ENCODE measurements at places on chromosomes 11 and 22. TPM values are rescaled to one million over a fixed set of nuclear protein-coding genes. Genes with fewer than 3 reads are reported as not detected.

DNA sequence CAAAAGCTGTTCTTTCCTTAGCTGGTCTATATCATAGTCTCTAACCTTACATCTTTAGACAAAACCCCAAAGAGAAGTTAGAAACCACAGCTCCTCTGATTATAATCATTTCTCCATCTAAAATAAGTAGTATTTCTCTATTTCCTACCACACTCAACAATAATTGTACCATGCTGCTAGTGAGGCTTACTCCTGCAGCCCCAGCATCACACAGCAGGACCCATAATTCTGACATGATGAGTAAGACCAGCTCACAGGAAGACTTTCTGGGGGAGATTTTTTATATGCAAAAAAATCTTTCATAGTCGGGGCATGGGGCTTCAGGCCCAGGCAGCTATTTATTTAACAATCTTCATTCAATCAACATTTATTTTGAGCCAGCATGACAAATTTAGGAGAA lies 441.6 kb downstream of the DYNC2H1 start:
- DNase-seq = no peak

GRCh38 chr11:77207618-77208313 lies 79.7 kb downstream of the MYO7A start:
- DNase-seq = no peak

- no peak for DNase-seq
Observed at GRCh38 chr11:7495882-7496551, 10.7 kb downstream of the OLFML1 start.

DNA sequence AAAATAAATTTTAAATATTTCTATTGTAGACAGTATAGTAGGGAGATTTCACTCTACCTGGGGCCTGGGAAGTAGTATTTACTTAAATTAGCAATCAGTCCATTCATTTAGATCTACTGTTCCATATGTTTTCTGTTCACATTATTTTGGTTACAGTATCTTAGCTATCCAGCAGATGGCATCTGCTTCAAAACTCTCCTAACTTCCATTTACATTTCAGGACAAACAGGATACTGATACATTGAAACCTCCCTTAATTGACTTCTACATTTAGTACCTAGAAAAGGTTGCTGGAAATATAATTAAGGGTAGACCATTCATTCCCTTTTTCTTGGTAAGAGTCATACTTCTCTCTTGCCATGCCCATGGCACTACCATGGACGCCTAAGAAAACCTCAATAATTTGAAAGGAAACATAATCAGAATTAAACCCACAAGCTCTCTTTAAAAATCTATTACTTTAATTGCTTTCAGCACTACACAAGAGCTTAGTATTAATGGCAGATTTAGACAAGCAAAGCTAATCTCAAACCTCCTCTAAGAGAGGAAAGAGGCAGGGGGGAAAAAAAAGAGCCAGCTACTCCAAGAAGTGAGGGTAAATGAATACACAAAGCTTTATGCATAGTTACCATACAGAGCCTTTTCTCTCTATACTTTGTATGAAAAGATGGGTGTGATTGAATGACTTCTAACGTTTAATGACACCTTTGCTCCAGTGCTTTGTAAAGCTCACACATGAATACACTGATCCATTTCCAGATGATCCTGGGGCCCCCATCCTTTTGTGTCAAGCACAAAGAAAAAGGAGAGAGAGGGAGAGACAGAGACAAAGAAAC lies 131.2 kb upstream of the MTMR2 start:
- DNase-seq = no peak

GRCh38 chr11:115421352-115421991 lies 82.7 kb downstream of the CADM1 start:
- DNase-seq = no peak

DNA sequence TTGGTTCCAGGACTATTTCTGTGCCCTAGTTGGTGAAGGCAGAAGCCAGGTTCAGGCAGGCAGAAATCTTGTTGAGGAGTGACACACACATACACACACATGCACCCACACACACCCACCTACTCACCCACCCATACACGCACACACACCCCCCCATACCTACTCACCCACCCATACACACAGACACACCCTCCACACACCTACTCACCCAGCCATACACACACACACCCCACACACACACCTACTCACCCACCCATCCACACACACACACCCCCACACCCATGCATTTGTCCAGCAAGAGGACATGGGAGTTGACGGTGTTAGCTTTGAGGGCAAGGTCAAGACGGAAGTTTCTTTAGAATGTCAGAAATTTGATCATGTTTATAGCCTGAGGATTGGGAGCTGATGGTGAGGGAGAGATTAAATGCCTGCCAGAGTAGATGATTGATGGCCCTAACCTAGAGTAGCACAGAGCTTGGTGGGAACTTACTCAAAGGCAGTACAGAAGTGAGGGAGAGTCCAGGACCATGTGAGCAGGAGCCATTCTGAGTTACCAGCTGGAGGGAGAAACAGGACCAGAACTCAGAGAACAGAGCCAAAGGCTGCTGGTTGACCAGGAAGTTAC lies 68.9 kb downstream of the CYB5R2 start:
- DNase-seq = no peak

DNA sequence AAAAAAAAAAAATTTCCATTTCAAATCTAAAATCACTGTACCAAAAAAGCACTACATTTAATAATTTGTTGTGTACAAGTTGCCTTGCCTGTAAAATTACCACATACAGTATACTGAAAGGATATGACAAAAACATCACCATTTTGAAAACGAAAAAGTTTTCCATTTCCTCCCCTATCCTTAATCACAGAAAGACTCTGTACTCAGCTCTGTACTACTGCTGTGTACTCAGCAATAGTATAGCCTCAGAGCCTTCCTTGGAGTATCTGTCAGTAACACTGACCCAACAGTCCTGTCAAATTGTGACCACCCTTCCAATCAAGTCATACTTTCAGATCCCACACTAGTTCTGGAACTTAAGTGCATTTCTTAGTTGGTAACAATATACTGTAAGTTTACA lies 48.0 kb downstream of the CELF1 start:
- DNase-seq = no peak

DNA sequence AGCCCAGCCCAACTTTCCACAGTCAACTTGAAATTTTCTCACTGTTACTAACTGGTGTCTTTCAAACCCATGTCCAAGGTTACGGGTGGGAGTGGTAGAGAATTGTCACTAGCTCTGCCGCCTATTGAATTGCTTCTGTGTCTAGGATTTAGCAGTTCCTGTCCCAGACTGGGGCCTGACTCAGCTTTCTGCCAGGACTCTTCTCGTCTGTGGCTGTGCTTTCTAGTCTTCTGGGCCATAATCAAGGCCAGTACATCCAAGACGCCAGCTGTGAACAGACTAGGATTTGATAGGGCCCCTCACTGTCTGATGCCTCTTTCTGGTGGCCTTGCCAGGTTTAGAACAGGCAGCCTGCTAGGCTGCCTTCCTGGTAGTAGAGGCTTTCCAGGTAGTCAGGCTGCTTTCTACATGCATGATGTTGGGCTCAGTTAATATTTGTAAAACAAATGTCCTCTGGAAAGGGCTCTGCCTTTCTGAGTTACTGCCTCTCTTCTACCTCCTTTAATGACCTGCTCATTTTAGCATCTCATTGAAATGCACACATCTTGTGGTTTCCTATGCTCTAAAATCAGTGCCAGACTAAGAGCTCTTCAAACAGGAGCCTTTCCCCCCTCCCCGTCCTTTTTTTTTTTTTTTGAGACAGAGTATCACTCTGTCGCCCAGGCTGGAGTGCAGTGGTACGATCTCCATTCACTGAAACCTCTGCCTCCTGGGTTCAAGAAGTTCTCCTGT lies 13.1 kb upstream of the HIKESHI start:
- DNase-seq = no peak

DNA sequence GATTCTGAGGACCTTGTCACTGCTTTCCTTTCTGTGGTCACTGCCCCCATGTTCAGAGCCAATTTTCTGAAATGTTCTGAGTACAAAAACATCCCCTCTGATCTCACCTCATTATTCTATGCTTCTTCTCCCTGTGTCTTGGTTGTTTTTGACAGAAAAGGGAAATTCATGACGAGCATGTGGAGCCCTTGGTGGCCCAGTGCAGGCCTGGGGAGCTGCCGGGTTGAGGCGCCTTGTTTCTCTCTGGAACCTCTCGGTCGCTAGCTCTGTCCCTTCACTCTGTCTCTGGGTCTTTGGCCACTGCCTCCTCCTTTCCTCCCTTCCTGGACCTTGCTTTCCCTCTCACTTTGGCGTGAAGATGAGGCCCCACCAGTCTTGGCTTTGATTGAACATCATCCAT lies 63.0 kb upstream of the THY1 start:
- DNase-seq = no peak

DNA sequence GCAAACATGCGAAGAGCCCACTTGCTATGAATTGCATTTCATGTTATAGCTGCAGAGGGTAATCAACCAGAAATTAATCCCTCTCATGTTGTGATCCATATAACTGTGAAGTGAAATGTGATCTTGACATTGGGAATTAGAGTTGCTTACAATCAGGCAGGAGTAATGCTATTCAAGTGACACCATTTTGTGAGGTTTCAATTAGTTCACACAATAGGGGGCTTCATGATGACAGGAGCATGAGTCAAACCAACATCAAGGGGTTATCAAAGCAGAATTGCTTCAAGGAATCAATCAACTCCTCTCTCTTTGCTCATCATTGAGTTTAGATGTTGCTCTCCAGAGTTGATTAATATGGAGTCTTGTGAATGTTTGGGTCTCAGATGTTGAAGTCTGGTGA lies 1585.2 kb upstream of the TENM4 start:
- DNase-seq = no peak

- DNase-seq = no peak
Observed at GRCh38 chr11:15871904-15872626, 484.3 kb downstream of the SOX6 start.

- no peak for DNase-seq
Observed at GRCh38 chr11:35006389-35007128, 90.1 kb downstream of the PDHX start.

DNA sequence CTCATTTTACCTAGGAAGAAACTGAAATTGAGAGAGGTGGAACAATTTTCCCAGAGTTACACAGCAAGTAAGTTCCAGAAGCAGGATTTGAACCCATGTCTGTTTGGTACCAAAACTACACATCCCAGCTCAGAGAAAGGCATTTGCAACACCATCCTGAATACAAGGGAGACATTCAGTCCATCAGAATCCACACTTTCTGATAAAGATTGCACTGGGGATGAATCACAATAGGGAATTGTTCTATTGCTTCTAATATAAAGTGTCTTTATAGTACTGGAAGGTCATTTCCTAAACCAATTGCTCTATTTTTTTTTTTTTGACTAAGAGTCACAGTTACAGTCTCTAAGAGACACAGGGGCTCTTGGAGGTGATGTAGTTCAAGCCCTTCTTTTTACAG lies 208.1 kb upstream of the CADM1 start:
- no peak for DNase-seq

GRCh38 chr22:25797498-25798290 lies 55.7 kb downstream of the MYO18B start:
- DNase-seq = no peak

GRCh38 chr22:50641696-50642607 lies 14.0 kb upstream of the ARSA start:
- no peak for DNase-seq

DNA sequence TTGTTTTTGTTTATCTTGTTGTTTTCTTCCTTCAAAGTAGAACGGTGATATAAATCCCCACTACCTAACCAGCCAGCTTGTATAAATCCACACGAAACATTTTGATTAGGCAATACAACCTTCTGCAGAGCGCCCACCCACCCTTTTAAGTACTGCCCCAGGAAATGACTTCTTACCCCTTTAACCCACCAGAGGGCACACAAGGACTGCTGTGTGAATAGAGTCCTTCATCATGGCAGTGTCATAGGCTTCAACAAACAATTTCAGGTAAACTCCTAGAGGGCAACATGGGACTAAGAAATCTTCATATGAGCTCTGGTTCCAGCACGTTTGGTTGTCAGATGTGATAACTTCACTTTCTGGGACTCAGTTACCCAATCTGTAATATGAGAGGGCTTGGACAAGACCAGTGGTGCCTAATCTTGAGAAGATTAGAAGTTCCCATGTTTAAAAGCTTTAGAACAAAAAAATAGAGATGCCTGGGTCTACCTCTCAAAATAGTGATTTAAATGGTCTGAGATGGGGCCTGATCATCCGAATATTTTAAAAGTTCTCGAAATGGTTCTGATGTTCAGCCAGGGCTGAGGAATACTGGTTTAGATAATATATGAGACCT lies 56.1 kb downstream of the PIWIL4 start:
- DNase-seq = no peak

GRCh38 chr11:67448220-67448609 lies 4.3 kb downstream of the GPR152 start:
- DNase-seq = no peak

DNA sequence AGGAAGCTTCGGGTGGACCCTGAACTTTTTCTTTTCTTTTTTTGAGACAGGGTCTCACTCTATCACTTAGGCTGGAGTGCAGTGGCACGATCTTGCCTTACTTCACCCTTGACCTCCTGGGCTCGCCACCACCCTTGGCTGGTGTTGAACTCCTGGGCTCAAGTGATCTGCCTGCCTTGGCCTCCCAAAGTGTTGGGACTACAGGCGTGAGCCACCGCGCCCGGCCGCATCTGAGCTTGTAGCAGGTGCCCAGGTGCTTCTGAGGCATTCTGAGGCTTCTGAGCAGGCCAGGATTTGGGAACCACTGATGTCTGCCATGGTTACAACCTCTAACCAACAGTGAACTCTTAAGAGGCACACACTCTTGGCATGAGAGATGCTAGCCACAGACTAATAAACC lies 5.1 kb downstream of the USP35 start:
- no peak for DNase-seq

- no peak for DNase-seq
Observed at GRCh38 chr22:44192816-44193534, 12.2 kb downstream of the PARVG start.

Gene SMC1B
- not detected for total RNA-seq

Gene OMP
- not detected for total RNA-seq

Gene PGA4
- not detected for total RNA-seq

Gene PATE4
- not detected for total RNA-seq

Gene EXPH5
- total RNA-seq = 6.8 TPM

Gene KDM4E
- not detected for total RNA-seq

Gene GGTLC2
- total RNA-seq = not detected

Gene NUDT8
- total RNA-seq = 23.4 TPM

Gene CNGA4
- total RNA-seq = not detected

Gene SYT13
- total RNA-seq = 6.4 TPM

Gene TMPRSS13
- total RNA-seq = 0.51 TPM

Gene HTR3B
- not detected for total RNA-seq

Gene GPR83
- total RNA-seq = 0.12 TPM

Gene TRIM3
- total RNA-seq = 31.0 TPM
